ENCODE measurements at places on chromosomes 2 and 18.

DNA sequence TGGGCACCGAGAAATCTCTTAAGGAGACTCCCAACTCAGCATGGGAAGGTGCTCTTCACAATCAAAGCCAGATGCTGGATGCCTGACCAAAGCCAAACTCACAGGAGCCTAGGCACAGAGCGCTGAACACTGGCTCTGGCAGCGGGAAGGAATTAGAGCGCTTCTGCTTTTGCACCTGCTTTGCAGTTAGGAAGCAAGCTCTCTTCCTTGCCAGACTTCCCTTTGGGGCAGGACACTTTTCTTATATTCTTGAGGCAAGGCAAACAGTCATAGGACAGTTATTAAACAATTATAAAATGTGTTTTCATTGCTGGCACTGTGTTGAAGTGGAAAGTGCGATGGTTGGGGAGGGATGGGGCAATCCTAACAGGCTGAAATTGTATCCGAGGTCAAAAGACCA, 79.6 kb upstream of the DNMT3A start:
- no peak for DNase-seq

DNA sequence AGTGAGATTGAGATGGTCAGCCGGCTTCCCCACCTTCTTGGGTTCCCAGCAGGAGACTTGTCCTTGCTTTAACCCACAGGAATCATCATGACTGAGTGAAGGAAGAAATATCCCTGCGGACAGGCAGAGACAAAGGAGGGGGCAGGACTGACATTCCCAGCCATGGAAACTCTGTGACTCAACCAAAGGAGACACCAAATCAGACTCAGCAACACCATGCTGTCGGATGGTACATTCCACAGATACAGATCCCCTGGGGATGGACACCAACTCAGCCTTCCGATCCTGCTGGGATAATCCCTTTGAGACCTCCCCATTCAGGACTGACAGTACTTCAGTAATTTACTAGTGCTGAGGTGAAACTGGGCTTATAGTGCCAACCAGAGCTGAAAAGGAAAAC, 518.3 kb downstream of the XIRP2 start:
- no peak for DNase-seq

- DNase-seq: no peak
These were observed 754.1 kb downstream of the DPP10 start for GRCh38 chr2:115196587-115196986.

DNA sequence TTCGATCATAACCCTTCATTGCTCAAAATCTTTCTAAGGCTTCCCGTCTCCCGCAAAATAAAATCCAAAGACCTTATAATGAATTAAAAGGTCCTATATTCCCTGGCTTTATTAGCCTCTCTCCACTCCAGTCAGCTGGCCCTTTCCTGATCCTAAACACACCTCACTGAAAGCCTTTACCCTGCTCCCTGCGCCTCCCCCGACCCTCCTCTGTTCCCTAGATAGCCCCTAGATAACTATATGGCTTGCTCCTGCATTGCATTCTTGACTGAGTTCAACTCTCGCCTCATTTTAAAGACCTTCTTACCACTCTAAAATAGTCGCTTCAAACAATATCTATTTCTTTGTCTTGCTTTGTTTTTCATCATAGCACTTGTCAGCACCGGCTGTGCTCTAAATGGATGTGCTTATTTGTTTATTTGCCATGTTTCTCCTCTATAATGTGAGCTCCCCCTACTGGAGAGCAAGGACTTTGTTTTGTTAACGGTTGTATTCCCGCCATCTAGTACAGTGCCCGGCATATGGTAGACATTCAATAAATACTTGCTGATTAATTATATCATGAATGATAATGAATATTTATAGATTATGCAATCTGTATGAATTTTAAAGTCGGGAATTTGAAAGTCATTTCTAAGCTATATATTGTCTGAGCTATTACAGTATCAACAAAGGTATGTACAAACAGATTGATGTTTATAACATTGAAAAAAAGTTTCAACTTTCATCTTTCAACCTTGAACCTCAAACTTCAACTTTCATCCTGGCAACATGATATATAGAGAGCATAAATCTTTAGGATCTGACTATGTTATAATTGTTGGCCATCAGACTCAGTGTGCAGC, 32.4 kb upstream of the VIT start:
- no peak for DNase-seq

GRCh38 chr2:128689971-128690370, 371.3 kb upstream of the HS6ST1 start:
- no peak for DNase-seq

GRCh38 chr2:109275120-109276012, 146.4 kb downstream of the SH3RF3 start:
- no peak for DNase-seq
